ENCODE measurements at places on chromosomes 3 and 15.

- DNase-seq = no peak
Observed at GRCh38 chr3:58169371-58169770, 41.4 kb downstream of the DNASE1L3 start.

DNA sequence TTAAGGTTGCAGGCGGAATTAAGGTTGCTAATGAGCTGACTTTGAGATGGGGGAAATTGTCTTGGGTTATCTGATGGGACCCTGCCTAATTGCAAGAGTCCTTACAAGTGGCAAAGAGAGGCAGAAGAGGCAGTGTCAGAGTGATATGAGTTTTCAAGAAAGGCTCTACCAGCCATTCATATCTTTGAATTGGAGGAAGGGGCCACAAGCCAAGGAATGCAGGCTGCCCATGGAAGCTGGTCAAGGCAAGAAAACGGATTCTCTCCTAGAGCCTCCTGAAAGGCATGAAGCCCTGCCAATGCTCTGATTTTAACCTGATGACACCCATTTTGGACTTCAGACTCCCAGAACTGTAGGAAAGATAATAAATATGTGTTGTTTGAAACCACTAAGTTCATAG is 20.6 kb upstream of the SMAD6 start:
- no peak for DNase-seq

DNA sequence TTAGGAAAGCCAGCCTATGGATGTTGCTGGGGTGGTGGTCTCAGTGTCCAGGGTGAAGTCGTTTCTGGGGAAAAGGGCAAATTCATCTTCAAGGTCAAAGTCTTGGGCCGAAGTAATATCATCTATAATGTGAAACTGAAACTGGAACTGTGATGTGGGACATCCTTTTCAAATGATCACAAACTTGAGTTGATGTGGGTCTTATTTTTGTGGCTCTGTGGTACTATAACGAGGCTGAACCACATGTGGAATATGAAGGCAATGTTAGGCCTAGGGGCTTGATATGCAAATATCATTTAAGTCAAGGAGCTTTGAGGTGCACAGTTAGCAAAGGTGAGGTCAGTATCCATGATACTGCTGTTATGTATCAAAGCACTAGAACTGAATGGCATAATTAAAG is 1.5 kb upstream of the CD200R1L start:
- DNase-seq = no peak

DNA sequence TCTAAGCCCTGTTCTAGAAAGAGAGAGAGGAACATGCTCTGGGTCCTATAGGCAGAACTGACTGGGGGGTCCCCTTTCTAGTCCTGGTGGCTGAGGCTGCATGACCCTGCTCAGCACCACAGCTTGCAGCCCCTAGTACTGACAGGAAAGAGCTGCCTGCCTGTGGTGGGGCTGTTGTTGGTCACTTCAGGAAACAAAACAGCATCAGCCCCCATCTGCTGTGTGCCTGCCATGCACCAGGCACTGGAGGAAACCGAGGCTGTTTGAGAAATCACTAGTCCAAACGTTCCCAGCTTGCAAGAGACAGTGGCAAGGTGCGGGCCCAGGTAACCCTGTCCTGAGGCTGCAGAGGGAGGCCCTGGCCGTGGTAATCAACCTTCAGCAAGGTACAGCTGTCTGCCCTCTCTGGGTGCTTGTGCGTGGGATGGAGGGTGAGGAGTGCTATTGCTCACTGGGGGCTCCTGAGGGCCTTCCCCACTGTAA is 90.6 kb downstream of the IQSEC1 start:
- no peak for DNase-seq
